Choroid plexus epithelial cell (primary cell): ENCODE measurements at places on chromosomes 7 and 10.

- peak; percentile 38 for DNase-seq
Observed at GRCh38 chr10:93346694-93347093, 135.4 kb downstream of the MYOF start.

DNA sequence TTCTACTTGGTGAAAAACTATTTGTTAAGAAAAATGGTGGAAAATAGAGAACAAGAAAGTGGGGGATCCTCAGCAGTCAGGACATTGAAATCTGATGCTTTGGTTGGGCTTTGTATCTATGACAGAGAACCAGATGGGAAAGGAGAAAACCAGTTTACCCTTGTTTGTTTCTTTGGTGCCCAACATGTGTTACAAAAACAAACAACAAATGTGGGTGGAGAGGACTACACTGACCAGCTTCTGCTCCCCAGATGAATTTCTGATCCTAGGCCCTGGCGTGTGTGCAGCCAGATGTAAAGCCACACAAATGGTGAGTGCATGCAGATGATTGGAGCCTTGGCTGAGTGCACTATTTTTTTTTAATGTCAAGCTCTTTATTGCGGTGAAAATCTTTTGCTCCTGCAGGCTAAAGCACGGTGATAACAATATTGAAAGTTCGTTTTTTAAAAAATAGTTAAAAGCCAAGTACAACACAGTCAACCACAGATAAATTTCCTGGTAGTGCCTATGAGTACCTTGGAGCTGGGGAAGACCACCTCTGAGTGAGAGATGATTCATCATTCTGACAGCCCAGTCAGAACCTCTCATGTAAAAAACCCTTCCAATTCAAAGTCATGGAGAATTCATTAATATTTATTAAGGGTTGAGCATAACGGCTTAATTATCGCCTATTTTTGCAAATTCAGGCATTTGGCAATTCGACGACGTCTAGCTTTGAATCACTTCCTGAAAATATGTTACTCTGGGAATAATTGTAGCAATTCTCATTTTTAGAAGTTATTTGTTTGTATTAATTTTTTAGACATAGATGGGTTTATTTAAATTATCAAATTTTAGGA is 163.7 kb downstream of the AGMO start:
- DNase-seq: peak; percentile 22

DNA sequence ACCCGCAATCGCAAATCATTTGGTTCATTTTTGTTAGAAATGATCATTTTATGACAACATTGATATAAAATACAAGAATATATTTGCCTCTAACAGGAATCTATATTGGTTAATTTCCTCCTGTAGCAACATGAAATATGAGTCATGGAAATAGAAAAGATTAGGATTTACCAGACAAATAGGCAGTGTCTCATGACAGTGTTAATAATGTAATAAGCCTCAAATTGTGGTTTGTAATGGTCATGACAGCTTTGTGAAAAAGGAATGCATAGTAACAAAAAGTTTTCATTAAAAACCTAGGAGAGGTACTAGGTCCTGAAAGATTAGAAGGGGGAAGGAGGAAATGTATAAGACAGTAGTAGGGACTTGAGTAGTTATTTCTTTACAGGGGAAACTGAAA is 7.9 kb upstream of the SLK start:
- peak; percentile 39 for DNase-seq

- DNase-seq: no peak
Observed at GRCh38 chr10:80172896-80173295, 32.4 kb downstream of the ANXA11 start.

DNA sequence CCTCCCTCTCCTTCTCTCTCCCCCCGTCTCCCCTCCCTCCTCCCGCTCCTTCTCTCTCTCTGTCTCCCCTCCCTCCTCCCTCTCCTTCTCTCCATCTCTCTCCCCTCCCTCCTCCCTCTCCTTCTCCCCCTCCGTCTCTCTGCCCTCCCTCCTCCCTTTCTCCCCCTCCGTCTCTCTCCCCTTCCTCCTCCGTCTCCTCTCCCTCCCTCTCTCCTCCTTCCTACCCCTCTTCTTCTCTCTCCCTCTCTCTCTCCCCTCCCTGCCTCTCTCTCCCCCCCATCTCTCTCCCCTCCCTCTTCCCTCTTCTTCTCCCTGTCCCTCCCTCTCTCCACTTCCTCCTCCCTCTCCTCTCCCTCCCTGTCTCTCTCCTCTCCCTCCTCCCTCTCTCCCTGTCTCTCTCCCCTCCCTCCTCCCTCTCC is 32.2 kb downstream of the AP5Z1 start:
- no peak for DNase-seq

- peak; percentile 66 for DNase-seq
Observed at GRCh38 chr7:65251851-65252620, 121.6 kb upstream of the ZNF92 start.

GRCh38 chr10:110619514-110620397 is 24.4 kb upstream of the RBM20 start:
- no peak for DNase-seq

- DNase-seq: peak; percentile 19
Observed at GRCh38 chr10:80289451-80290287, at the start of gene MAT1A. Gene MAT1A (minus strand): TSS chr10:80289658. CDS start chr10:80289423, 235 bp downstream.

DNA sequence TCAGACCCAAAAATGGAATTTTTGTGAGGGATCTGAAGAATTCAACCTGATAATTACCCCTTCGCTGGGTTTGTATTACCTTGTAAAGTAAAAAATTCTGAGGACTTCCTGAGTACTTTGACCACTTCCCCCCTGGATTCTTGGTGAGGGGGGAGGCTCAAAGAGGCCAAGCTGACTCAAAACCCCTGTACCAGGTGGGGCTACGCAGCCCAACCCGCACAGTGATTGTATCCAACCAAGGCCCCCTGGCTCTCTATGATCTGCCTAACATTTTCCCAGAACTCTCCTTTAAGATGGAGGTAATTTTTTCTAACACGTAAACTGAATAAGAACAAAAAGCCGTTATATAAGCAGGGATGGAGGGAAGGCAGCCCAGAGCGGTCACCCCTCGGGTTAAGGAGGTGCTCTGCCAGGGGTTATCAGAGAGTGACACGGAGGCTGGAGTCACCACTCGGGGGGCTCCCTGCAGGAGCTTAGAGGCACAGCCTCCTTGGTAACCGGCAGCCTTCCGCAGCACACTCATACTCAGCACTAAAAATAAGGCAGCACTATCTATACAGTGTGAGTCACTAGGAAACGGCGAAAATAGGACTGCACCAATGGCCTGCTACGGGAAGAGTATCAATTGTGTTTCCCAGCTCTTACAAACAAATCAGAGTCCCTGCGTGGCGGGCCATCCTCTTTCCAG is 255.4 kb downstream of the ELMO1 start:
- peak; percentile 48 for DNase-seq

- DNase-seq: peak; percentile 17
Observed at GRCh38 chr7:155533827-155534690, 12.3 kb downstream of the CNPY1 start.

DNA sequence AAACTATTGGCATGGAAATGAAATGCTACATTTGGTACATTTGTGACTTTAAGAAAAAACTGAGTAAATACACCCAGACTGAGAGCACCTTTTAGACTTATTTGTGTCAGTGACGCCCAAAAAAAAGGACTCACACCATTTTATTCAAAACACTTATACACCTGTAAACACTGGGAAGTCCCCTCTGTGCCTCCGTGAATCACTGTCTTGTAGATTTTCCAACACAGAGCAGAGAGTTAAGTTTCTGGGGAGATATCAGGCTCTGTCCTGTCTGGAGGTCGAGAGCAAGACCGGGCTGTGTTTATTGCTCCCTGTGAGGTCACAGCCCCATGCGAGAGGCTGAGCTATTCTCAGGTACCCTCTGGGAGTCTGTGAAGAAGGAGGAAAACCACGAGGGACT is 60.7 kb upstream of the TM9SF3 start:
- DNase-seq: no peak

DNA sequence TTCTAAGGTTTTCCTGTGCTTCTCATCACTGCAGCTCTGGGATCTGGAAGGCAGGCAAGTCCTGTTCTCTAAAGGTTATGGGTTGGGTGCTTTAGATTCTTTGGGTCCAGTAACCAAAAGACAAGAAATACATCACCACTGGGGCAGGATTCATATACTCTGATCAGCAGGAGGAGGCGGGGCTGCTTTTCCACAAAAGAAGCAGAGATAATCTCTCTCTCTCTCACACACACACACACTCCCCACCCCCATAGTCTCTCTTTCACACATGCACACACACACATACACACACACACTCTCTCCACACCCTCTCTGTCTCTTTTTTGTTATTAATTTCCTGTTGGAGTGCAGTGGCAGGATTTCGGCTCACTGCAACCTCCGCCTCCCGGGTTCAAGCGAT is 13.0 kb upstream of the ACBD5 start:
- DNase-seq: no peak

- no peak for DNase-seq
Observed at GRCh38 chr10:43801140-43801539, 152.5 kb upstream of the ZNF32 start.

DNA sequence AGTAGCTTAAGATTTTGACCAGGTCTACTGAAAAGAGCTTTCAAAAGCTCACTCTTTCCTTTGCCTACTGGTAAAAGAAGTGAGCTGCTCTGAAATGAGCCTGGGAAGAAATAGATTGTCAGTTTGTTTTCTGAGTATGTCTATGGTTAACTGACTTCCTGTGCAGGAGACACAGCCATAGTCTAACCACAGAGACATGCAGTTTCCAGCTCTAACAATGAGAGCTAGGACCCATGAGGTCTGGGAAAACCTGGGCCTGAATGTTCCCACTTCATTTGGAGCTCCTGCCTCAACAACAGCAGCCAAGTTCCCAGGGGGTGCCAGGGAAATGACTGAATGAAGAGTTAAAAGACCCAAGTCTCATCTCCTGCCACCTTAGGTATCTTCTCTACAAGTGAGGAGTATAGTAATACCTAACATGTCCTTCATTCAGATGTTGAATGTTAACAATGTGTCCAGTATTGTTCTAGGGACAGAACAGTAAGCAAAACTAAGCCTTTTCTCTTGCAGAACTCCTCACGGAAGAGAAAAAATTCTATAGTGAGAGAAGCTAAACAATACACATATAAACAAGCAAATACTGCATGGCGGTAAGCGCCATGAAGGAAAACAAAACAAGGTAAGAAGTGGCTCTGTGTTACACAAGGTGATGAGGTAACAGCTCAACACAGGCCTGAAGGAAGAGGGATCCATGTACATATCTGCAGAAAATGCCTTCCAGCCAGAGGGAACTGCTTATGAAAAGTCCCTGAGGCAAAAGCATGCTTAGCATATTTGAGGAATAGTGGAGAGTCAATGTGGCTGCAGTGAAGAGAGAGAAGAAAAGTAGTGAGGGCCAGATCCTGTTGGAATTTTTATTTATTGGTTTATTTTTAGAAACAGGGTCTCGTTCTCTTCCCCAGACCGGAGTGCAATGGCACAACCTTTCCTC is 26.4 kb upstream of the ANKRD1 start:
- DNase-seq: peak; percentile 65

- no peak for DNase-seq
Observed at GRCh38 chr7:84638339-84638697, 443.7 kb upstream of the SEMA3A start.

DNA sequence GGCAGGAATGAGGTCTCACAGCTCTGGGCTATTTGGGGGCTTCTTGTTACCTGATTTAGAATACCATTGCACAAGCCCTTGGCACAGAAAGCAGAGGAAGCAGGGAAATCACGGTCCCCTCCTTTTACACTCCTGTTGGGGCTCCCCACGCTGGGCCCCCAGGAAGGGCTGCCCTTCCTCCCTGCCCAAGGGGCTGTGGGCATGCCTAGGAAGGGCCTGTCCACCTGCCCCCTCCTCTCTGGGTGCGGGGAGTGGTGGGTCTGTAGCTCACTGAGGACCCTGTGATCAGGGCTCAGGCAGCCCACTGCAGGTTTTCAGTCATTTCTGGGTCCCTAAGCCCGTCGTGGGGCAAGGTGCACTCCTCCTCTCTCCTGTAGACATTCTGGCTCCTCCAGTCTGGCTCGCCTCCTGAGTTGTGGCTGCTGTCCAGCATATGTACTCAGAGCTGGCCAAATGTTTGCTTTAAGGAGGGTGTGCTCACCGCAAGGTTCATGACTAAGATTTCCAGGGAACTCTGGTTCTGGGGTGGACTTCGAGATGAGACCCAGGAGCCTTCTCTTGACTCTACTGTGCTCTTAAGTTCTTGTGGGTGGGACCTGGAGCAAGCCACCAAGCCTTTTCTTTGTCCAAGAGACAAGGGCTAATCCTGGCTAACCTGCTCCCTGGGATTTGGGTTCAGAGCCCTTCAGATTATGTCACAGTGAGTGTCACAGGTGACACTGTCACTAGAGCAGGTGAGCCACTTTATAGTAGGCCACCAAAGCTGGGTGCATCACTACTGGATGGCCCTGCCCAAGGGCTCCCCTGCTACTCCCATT is 56.0 kb downstream of the TACR2 start:
- DNase-seq: peak; percentile 93

- no peak for DNase-seq
Observed at GRCh38 chr10:113108194-113108835, 158.3 kb downstream of the TCF7L2 start.

- no peak for DNase-seq
Observed at GRCh38 chr10:99330347-99330924, 1.3 kb downstream of the CNNM1 start.

GRCh38 chr10:73967022-73967429 is 30.9 kb upstream of the VCL start:
- DNase-seq: no peak

DNA sequence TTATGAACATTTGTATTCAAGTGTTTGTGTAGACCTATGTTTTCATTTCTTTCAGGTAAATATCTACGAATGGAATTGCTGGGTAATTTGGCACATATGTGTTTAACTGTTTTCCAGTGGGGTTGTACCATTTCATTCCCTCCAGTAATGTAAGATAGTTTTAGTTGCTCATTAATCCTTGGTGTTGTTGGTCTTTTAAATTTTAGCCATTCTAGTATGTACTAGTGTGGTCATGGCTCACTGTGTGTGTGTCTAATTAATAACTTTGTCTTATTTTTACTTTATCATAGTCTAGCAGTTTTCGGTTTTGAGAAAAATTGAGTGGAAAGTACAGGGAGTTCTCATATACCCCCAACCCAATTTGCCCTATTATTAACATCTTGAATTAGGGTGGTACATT is 278.8 kb downstream of the CAMK1D start:
- no peak for DNase-seq

GRCh38 chr7:43905956-43906330 is 453 bp downstream of the URGCP start:
- peak; percentile 45 for DNase-seq

GRCh38 chr10:8183241-8183704 is 128.8 kb downstream of the GATA3 start:
- peak; percentile 75 for DNase-seq

DNA sequence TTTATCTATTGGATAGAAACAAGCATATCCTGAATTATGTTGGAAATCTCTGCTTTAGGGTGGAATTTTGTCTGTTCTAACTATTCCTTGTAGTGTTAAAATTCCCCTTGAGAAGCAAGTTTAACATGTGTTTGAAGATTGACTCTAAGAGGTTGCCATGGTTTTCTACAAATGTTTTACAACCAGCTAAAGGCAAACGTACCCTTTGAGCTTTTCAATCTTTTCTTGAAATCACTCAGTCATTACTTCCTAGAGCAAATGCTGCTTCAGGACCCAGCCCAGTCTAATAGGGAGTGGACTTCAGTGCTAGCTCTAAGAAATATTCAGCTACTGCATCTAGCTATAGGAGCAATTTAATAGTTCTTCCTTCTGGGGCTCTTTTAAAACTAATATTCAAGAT is 118.8 kb upstream of the IFRD1 start:
- no peak for DNase-seq
